H9 (cell line): ENCODE measurements at places on chromosomes 16 and 17. TPM values are rescaled to one million over a fixed set of nuclear protein-coding genes. Genes with fewer than 3 reads are reported as not detected.

The CDH16 gene
- total RNA-seq: not detected in 2 replicates

The CHMP6 gene
- total RNA-seq: 23.4 and 25.0 TPM in 2 replicates

The SLC2A4 gene
- total RNA-seq: 4.4 and 4.7 TPM in 2 replicates

The KRTAP2-3 gene
- not detected in 2 replicates for total RNA-seq

The CEP295NL gene
- 0.42 and 0.66 TPM in 2 replicates for total RNA-seq

The IL21R gene
- total RNA-seq: 0.07 and 0.11 TPM in 2 replicates

The HIGD1B gene
- not detected in 2 replicates for total RNA-seq

The NPW gene
- total RNA-seq: 7.1 and 10.2 TPM in 2 replicates

The PIGS gene
- total RNA-seq: 40.3 and 45.8 TPM in 2 replicates

The C1QTNF8 gene
- not detected in 2 replicates for total RNA-seq

The MYO15A gene
- total RNA-seq: 2.3 and 2.5 TPM in 2 replicates

The TEDC2 gene
- 40.7 and 45.4 TPM in 2 replicates for total RNA-seq

The NUPR1 gene
- 0.15 and 0.35 TPM in 2 replicates for total RNA-seq

The DHRS7C gene
- not detected in 2 replicates for total RNA-seq

The STX1B gene
- total RNA-seq: 9.7 and 11.0 TPM in 2 replicates

The ACSM2A gene
- total RNA-seq: not detected in 2 replicates

The TMEM92 gene
- total RNA-seq: 10.9 and 11.2 TPM in 2 replicates

The DLX3 gene
- total RNA-seq: 1.1 and 1.2 TPM in 2 replicates

The SLC13A2 gene
- not detected in 2 replicates for total RNA-seq

The SNX20 gene
- not detected in 2 replicates for total RNA-seq

The DNAAF8 gene
- 0.33 and 0.39 TPM in 2 replicates for total RNA-seq

The KRTAP4-5 gene
- not detected in 2 replicates for total RNA-seq

The CARD14 gene
- 0.24 and 0.35 TPM in 2 replicates for total RNA-seq

The UTS2R gene
- 0.75 and 0.94 TPM in 2 replicates for total RNA-seq

The NOG gene
- not detected in 2 replicates for total RNA-seq

The CKLF gene
- total RNA-seq: 23.1 and 25.9 TPM in 2 replicates

The AOC3 gene
- 2.6 and 2.8 TPM in 2 replicates for total RNA-seq

The SLFN12L gene
- total RNA-seq: not detected in 2 replicates
